ENCODE measurements at places on chromosomes 2 and 18. TPM values are rescaled to one million over a fixed set of nuclear protein-coding genes. Genes with fewer than 3 reads are reported as not detected.

Gene IL36A
- polyA plus RNA-seq: not detected

GRCh38 chr18:6677086-6677485 lies 52.4 kb upstream of the ARHGAP28 start:
- no peak for DNase-seq

- peak; percentile 75 for DNase-seq
Measured at GRCh38 chr18:22705328-22705727, 227.8 kb upstream of the RBBP8 start.

DNA sequence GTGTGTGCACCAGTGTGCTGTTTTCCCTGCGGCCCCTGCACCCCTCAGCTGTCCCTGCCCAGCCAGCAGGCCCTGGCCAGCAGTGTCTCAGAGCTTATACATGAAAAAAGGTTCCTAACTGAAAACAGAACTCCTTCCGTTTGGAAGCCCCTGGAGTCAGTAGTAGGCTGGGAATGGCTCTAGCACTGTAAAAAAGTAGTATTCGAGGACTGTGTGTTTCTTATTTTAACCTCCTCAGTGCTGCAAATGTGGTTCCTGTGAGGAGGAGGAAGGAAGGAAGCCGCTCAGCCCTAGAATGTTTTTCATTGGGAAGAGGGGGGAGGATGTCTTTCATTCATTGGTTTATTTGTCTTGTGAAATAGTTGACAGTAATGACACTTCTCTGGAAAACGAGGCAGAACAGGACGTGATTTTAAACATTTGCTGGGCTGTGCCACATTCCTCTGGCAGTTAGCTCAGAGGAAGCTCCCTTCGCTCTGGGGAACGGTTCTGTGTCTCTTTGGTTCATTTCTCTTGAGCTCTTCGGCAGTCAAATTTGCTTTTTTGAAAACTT lies 103.5 kb downstream of the SPTBN1 start:
- peak; percentile 87 for DNase-seq

Gene SERPINB5
- 0.02 TPM for polyA plus RNA-seq

GRCh38 chr2:207395535-207396251 lies 134.1 kb upstream of the CREB1 start:
- peak; percentile 54 for DNase-seq

Measured in fibroblast of lung (primary cell).